Endothelial cell (in vitro differentiated cells): ENCODE measurements at places on chromosomes 6 and 20. TPM values are rescaled to one million over a fixed set of nuclear protein-coding genes. Genes with fewer than 3 reads are reported as not detected.

The STMND1 gene
- total RNA-seq: not detected

The SLC35F1 gene
- 0.23 TPM for total RNA-seq

The TP53TG5 gene
- not detected for total RNA-seq

The COMMD7 gene
- 73.7 TPM for total RNA-seq

The PDYN gene
- not detected for total RNA-seq

The L3MBTL1 gene
- total RNA-seq: 19.8 TPM

The MYCT1 gene
- 178 TPM for total RNA-seq

The C6orf58 gene
- total RNA-seq: 0.82 TPM

The TMEM63B gene
- 33.4 TPM for total RNA-seq

The TULP4 gene
- 117 TPM for total RNA-seq
